ENCODE measurements at places on chromosomes 6 and 20.

DNA sequence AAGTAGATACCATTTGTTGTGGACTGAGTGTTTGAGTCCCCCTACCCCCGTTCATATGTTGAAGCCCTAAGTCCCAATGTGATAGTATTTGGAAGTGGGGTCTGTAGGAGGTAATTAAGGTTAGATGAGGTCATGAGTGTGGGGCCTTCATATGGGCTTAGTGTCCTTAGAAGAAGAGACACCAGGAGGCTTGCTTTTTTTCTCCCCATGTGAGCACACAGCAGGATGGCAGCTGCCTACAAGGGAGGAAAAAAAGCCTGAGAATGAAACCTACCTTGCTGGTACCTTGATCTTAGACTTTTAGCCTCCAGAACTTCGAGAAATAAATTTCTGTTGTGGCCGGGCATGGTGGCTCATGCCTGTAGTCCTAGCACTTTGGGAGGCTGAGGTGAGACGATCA is 67.9 kb upstream of the TULP4 start:
- no peak for DNase-seq

- no peak for DNase-seq
Measured at GRCh38 chr20:62390317-62391164, 3.6 kb downstream of the RPS21 start.

GRCh38 chr20:40434122-40434521 is 254.9 kb downstream of the MAFB start:
- DNase-seq = no peak

GRCh38 chr6:15770347-15771143 is 107.7 kb upstream of the DTNBP1 start:
- peak; percentile 5 for DNase-seq

- DNase-seq = peak; percentile 22
Measured at GRCh38 chr20:52312132-52312729, 120.7 kb upstream of the ZFP64 start.

DNA sequence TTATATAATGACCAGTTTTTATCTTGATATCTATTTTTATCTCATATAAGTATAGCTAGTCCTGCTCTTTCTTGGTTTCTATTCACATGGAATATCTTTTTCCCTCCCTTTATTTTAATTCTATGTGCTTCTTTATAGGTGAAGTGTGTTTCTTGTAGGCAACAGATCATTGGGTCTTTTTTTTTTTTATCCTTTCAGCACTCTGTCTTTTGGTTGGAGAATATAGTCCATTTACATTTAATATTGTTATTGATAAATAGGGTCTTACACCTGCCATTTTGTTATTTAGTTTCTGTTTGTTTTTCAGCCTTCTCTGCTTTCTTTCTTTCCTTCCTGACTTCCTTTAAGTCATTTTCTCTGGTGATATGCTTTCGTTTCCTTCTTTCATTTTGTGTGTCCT is 22.2 kb upstream of the LAMA2 start:
- DNase-seq = no peak

DNA sequence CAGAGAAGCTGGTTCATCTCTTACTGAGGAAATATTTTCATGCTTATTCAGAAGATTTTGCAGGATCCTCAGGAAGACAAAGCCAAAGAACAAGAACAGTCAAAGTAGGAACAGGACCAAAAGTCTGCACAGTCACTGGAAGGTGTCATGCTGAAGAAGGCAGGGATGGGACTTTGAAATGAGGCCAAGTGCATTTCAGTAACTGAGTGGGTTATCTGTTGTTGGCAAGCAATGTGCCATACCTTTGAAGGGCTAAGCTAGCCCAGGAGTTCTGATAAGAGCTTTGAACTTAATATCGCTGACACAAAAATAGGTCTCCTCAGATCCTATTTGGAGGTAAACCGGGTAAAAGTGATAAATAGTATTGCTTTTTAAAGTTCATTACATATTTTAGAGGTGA is 31.5 kb downstream of the SLC16A10 start:
- DNase-seq = no peak
